ENCODE measurements at places on chromosomes 2 and 18.

DNA sequence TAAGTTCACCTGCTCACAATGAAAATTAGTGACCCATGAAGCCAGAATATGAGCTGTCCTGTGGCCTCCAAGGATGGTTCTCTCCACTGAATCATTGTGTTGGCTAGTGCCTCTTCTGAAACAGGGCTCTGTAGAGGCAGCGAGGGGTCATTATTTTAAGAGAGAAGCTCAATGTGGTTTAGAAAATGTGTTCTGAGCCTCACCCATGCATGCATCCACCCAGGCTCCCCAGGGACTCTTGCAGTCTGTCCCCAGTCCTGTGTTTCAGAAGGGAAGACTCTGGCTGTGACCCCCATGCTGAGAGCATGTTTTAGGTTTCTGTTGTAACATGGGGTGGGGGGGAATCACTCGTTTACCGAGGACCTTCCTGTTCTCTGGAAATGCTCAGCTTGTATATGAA lies 135.2 kb downstream of the RNF144A start:
- DNase-seq: no peak

DNA sequence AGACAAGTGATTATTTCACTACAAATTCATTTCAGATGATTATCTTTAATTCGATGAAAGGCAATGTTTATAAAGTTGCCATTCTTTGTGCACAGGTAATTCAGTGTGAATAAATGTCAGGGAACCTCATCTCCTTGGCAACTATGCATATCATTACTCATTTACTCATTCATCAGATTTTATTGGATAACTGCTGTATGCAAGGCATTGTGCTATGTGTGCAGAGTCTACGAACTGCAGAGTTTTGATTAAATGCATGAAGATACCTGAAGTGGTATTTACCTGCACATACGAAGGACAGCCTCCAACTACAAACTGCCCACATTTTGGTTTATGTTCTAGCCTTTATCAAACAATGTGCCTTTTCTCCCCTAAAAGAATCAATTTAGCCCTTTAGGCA lies 3.5 kb downstream of the RND3 start:
- no peak for DNase-seq

DNA sequence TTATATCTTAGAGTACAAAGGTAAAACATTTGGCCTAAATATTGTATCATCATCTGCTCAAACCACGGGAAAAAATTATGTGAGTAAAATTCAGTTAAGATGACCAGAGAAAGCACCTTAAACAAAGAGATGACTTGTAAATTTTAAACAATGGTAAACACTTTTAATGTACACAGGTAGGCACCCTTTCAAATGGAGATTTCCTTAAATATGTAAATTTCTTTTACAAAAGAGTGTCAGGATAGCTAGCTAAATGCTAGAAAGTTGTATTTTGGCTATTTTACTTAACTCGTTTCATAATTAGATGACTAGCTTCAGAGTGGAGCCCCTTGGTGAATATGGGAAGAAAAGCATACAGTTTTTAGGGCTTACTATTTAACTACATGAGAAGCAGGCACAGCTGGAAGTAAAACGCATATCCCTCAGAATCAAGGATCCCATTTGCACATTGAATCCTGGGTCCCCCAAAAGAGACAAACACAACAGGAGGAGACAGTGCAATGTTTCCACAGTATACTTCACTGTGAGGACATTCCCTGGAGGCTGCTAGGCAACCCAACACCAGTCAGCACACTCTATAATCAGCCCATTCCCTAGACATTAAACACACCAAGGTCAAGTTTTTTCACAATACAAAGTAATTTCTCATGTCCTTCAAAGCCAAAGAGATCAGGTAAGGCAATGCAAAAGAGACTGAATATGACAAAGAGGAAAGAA lies 1154.4 kb downstream of the DPP10 start:
- DNase-seq: no peak

- no peak for DNase-seq
These were observed 263.9 kb downstream of the LTBP1 start for GRCh38 chr2:33210626-33211025.

GRCh38 chr2:134690629-134691215 lies 28.1 kb downstream of the TMEM163 start:
- DNase-seq: no peak

DNA sequence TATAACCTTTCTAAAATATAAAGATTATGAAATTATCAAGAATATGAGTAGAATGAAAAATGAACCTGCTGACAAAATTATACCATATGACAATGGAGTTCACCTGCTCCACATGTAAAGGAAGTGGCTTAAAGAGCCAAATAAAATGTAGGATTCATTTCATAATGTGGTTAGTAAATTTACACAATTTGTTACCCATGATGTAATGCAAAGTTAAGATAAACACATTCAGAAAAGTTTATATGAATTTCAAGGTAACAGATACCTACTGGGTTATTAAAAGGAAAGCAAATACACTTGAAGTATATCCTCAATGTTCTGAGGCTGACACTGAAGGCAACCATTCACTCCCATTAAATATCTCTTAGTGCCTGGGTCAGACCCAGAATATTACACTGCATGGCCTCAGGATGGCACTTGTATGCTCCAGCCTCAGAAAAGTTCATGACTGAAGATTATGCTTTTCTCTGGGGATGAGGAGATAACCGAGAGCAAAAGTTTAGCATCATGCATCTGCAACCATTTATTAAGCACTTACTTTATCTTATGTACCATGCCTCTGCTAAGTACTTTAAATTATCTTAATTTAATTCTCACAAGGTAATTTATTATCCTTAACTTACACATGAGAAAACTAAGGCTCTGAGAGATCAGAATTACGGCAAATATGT lies 6.2 kb downstream of the STRN start:
- DNase-seq: no peak

GRCh38 chr2:74828543-74828942 lies 5.4 kb upstream of the HK2 start:
- DNase-seq: no peak

DNA sequence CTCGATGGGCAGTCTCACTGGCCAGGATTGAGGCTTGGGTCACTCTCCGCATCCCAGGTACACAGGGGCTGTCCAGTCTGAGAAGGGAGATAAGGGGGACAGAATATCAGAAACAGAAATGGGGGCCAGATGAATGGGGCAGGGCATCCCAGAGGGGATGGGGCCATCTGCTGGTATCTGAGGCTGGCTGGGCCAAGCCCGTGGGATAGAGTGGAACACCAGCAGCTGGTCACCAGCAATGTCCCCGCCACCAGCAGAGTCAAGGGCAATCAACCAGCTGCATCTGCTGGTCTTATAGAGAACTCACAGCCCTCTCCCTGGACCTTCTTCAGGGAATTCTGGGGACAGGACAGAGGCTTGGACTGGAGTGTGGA lies 128.8 kb upstream of the HAAO start:
- DNase-seq: no peak

DNA sequence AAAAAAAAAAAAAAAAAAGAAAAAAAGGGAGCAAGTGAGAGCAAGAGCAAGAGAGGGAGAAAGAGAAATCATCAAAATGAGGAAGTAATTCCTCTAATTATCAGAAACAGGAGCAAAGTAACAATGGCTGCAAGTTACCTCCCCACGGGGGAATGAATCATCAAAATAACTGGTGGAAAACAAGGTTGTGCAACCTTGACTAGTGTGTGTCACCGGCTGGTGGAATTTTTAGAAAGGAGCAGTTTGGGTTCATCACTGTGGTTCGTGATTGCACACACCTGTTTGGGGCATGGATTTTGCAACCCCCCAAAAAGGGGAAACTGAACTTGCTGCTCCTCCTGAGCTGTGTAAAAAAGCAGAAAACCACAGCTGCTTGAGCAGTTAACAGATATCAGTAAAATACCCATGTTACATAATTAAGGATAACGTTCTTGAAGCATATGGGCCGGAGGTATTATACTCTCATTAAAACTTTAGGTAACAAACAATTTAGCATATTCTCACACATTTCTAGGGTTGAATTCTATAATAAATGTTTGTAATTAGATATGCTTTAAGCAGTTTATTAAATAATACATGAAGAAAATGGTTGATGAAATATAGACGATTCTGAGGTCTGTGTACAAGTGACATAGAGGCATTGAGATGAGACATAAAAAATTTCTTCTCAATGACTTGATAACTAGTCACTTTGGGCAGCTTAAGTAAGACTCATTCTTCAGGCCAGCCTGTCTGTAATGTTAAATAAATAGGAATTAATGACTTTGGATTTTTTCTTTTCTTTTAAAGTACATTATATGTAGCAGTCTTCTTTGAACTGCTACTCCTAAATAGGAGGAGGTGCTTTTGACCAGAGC lies 184.2 kb upstream of the ZEB2 start:
- no peak for DNase-seq

DNA sequence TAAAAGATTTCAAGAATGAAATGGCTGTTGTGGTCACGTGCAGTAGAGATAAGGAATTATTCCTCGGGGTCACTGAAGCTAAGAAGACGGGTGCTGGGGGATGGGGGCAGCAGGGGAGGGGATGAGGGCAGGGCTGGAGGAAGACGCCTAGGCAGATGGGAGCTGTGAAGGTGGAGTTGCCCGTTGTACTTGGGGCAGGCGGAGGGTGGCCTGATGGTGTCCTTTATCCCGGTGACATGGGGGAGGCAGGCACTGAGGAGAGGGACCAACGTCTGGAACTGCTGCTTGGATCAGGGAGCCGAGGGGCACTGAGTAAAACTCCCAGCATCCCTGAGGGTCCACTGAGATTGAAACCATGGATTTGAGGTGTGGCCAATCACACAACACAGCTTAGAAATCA lies 64.9 kb downstream of the ZCCHC2 start:
- no peak for DNase-seq

GRCh38 chr2:202109139-202109736 lies 36.2 kb downstream of the KIAA2012 start:
- DNase-seq: no peak

GRCh38 chr18:22912835-22913234 lies 20.3 kb upstream of the RBBP8 start:
- no peak for DNase-seq

DNA sequence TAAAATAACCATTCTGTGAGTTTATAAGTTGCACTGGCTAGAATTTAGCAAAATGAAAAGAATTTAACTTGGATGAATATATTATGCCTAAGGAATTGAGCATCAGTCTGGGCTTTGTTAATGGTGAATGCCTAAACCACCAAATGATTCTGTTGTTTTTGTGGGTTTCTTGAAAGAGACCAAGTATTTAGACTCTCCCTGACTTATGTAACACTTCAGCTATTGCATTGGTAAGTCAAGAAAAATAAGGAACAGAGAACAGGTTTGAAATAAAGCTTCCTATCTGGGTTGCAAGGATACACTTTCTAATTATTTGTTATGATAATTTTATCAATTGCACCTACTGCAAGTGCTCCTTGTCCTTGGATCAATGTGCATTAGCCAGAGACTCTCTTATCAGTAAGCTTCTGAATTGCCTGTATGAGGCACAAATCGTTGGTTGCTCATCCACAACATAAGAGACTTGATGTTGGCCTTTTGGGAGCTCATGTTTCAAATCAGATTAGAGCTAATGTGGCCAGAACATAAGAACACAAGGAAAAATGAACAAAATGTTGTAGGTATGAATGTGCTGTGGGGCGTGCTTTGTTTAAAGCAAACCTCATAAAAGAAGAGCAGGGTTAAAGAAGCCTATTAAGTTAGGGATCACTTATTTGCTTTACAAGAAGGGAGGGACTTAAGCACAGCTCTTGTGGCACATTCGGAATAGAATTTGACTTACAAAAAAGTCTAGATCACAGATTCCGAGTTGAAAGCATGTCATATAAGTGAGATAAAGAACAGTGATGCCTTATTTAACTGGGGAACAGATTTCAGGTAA lies 37.2 kb downstream of the PRKCE start:
- no peak for DNase-seq

GRCh38 chr2:219082332-219082958 lies 21.7 kb upstream of the IHH start:
- DNase-seq: no peak

GRCh38 chr2:150480971-150481830 lies 6.3 kb downstream of the RND3 start:
- DNase-seq: no peak

- DNase-seq: no peak
These were observed 32.1 kb upstream of the ID2 start for GRCh38 chr2:8649718-8650117.

GRCh38 chr2:99674090-99674489 lies 184.3 kb upstream of the REV1 start:
- DNase-seq: no peak

GRCh38 chr2:101175991-101176390 lies 24.8 kb upstream of the TBC1D8 start:
- no peak for DNase-seq

GRCh38 chr2:231287696-231288095 lies 89.3 kb downstream of the ARMC9 start:
- DNase-seq: no peak

All from WTC11 (cell line).